ENCODE measurements at places on chromosomes 5 and 9. TPM values are rescaled to one million over a fixed set of nuclear protein-coding genes. Genes with fewer than 3 reads are reported as not detected.

Gene EQTN
- total RNA-seq: not detected

Gene CCL27
- total RNA-seq: 0.36 TPM

Gene LMBRD2
- total RNA-seq: 11.5 TPM

Gene COL23A1
- not detected for total RNA-seq

Gene ZDHHC11B
- total RNA-seq: not detected

Gene ELOVL7
- under 0.01 TPM for total RNA-seq

Gene TESK1
- 18.6 TPM for total RNA-seq

Gene SEMA4D
- total RNA-seq: 0.88 TPM

Gene PCDHB14
- 2.7 TPM for total RNA-seq

Gene ITGA2
- total RNA-seq: 2.7 TPM

Gene TAF11L10
- not detected for total RNA-seq

Gene PHYHD1
- 7.6 TPM for total RNA-seq

Gene KLF4
- 34.7 TPM for total RNA-seq

Gene MEIKIN
- not detected for total RNA-seq

Gene LSM11
- total RNA-seq: 4.4 TPM

Gene TMC1
- total RNA-seq: not detected

Gene NIPSNAP3A
- total RNA-seq: 42.7 TPM

Gene WNK2
- not detected for total RNA-seq

Gene CKS2
- 18.6 TPM for total RNA-seq

Gene ENTREP1
- under 0.01 TPM for total RNA-seq

Gene FOXI1
- total RNA-seq: not detected

Gene NDFIP1
- total RNA-seq: 115 TPM

Gene TSLP
- total RNA-seq: 0.88 TPM

Gene CSF2
- total RNA-seq: not detected

Gene ABCA1
- 50.1 TPM for total RNA-seq

Gene CDC14B
- 44.2 TPM for total RNA-seq

Gene COL15A1
- total RNA-seq: 8.0 TPM

Gene PDZD2
- 0.29 TPM for total RNA-seq

Gene OR1J2
- 0.29 TPM for total RNA-seq

Gene NR2F1-AS1
- 15.9 TPM for total RNA-seq

Gene DEPDC1B
- total RNA-seq: 1.8 TPM

Gene DIPK1B
- not detected for total RNA-seq

Gene CD180
- total RNA-seq: not detected

Gene MRPS30
- 69.1 TPM for total RNA-seq

Gene IRX4
- total RNA-seq: not detected

Gene QRFP
- not detected for total RNA-seq

Gene FOXD4
- total RNA-seq: 0.29 TPM

Gene LCN1
- not detected for total RNA-seq

Gene SVEP1
- total RNA-seq: 43.0 TPM

Gene FRRS1L
- total RNA-seq: 0.36 TPM

Gene ORM2
- total RNA-seq: not detected

Gene IL33
- under 0.01 TPM for total RNA-seq

Gene CXCL14
- total RNA-seq: not detected
